ENCODE measurements at places on chromosomes 1 and 21.

DNA sequence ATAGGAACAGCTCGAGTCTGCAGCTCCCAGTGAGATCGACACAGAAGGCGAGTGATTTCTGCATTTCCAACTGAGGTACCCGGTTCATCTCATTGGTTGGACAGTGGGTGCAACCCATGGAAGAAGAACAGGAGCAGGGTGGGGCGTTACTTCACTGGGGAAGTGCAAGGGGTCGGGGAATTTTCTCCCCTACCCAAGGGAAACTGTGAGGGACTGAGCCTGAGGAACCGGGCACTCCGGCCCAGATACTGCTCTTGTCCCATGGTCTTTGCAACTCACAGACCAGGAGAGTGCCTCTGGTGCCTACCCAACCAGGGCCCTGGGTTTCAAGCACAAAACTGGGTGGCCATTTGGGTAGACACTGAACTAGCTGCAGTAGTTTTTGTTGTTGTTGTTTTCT is 307.1 kb downstream of the AMY1C start:
- H3K36me3 ChIP-seq = no peaks in the 10 kb centered on the region
- no peaks in the 10 kb centered on the region for H3K27me3 ChIP-seq
- DNase-seq = no peak
- no peak overlapping the region for H3K4me3 ChIP-seq
- peaks cover 14% of the 10 kb centered on the region for H3K4me1 ChIP-seq
- 0 out of 2 replicates have a peak overlapping the region, but pooled peaks have one; percentile 14 for H3K27ac ChIP-seq

- H3K27me3 ChIP-seq = no peaks in the 10 kb centered on the region
- H3K4me3 ChIP-seq = no peak overlapping the region
- no peak overlapping the region for H3K27ac ChIP-seq
Observed at GRCh38 chr1:26060832-26061574, 6.4 kb downstream of the TRIM63 start.

DNA sequence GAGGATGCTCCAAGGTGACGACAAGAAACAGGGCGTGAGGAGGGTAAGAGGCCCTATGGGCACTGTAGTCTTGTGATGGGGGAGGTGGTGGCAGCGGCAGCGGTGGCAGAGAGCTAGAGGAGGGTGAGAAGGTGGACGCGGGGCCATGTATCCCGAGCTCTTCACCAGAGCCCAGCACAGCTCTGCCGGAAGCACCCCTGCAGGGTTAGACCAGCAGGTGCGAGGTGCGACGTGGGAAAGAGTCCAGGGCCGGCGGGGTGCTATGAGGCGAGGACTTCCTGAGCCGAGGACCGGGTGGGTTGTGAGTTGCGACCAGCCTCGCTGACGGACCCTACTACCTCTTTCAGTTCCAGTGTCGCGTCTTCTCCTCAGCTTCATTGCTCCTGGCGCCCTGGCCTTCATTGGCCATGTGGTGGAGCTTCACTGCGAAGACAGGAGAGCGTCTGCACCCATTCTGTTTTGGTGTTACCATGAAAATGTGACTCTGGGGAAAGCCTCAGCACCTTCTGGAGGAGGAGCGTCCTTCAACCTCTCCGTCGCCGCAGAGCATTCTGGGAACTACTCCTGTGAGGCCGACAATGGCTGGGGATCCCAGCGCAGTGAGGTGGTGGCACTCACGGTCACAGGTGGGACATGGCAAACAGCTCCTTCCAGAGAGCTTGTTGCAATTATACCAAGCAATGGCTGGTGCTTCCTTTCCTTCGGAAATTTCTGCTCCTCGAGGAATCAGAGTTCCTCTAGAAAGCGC is 67.9 kb upstream of the KIRREL1 start:
- H3K36me3 ChIP-seq = no peaks in the 10 kb centered on the region
- H3K4me1 ChIP-seq = no peaks in the 10 kb centered on the region
- no peak for DNase-seq

DNA sequence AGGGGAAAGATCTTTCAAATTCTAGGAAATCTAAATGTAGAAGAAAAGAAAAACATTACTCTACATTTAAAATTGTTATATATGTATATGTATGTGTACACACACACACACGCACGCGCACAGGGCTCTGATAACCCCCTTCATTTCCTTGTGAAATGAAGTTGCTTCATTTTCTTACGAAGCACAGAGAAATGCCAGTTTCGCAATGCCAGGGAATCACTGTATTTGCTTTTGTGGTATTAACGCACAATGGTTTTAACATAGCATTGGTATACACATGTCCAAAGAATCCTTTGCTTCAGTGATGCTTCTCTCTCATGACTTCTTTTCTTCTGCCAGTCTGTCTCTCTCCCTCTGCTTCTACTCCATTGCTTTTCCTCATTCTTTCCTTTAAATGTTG is 8.4 kb upstream of the DDAH1 start:
- DNase-seq = peak; percentile 88
- H3K27ac ChIP-seq = peak overlapping the region; percentile 3
- 0 out of 2 replicates have a peak, but pooled peaks cover 5% of the 10 kb centered on the region for H3K4me1 ChIP-seq
- H3K27me3 ChIP-seq = no peaks in the 10 kb centered on the region
- H3K4me3 ChIP-seq = no peak overlapping the region

All from PC-3 (cell line).